GM23338 (cell line): ENCODE measurements at places on chromosomes 3 and 15. TPM values are rescaled to one million over a fixed set of nuclear protein-coding genes. Genes with fewer than 3 reads are reported as not detected.

- H3K36me3 ChIP-seq = no peaks in the 10 kb centered on the region
- H3K27me3 ChIP-seq = no peaks in the 10 kb centered on the region
- H3K4me3 ChIP-seq = no peak overlapping the region
- H3K27ac ChIP-seq = no peak overlapping the region
- peaks cover 12% of the 10 kb centered on the region; the same call in 1 of the 2 replicates for H3K4me1 ChIP-seq
These were observed 85.4 kb downstream of the HES1 start for GRCh38 chr3:194221336-194221735.

DNA sequence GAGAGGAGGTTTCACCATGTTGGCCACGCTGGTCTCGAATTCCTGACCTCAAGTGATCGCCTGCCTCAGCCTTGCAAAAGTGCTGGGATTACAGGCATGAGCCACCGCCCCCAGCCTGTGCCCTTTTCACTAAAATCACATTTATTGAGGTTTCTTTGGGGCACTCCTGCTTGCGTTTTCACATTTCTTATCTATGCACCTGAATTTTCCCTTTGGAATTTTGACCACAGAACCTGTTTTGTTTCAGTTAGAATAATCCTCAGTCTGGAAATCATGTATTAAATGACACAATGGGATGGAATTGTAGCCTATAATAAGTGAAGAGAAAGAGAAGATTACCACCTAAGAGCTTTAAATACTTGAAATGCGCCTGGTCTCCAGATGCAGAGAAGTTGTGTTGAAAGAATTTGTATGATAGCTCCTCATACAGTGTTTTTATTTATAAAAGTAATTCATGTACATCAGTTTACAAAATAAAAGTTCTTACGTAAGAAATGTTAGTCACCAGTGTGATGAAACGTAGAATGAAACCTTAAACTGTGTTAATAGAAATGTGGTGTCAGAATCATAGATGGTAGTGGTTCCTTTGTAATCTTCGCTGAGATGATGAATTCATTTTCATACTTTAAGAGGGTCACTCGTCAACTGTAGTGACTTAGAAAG, 107.0 kb downstream of the TCF12 start:
- 0 out of 2 replicates have a peak, but pooled peaks cover 6% of the 10 kb centered on the region for H3K4me1 ChIP-seq
- H3K27me3 ChIP-seq = no peaks in the 10 kb centered on the region
- DNase-seq = no peak

- no peak overlapping the region for H3K27ac ChIP-seq
- H3K27me3 ChIP-seq = peaks cover 32% of the 10 kb centered on the region
- no peak overlapping the region for H3K4me3 ChIP-seq
- no peaks in the 10 kb centered on the region for H3K4me1 ChIP-seq
- no peak for DNase-seq
These were observed 5.8 kb upstream of the WNT7A start for GRCh38 chr3:13885704-13886010.

DNA sequence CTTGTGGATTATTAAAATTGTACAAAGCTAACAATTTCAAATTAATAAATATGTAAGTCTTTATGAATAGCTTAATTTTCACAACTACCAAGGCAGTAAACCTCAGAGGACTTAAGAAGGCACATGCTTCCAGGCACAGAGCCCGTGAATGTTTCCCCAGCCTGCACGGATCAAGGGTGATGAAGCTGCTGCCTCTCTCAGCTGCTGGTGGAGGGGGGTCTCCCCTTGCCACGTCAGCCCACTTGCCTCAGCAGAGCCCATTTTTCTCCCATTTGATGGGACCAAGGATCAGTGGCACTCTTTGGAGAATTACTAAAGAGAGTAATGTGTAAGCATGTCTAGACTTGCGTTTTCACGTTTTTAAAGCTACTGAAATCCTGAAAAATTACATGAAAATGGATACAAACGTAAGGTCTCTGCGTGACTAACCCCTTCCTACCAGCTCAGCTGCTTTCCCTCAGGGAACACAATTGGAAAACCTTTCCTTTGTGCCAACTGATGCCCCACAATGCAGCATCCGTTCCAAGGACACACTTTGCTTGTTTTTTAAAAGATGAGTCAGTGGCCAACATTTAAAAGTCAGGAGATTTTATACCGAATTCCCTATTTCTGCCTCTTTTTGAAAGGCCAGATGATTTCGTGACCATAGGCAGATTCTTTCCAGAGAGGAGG, 494.1 kb downstream of the GABRG3 start:
- no peak for DNase-seq
- H3K27ac ChIP-seq = no peak overlapping the region
- no peaks in the 10 kb centered on the region for H3K4me1 ChIP-seq
- H3K27me3 ChIP-seq = no peaks in the 10 kb centered on the region
- no peaks in the 10 kb centered on the region for H3K36me3 ChIP-seq
- H3K4me3 ChIP-seq = no peak overlapping the region

GRCh38 chr3:62203152-62203551, 170.2 kb downstream of the FEZF2 start:
- no peaks in the 10 kb centered on the region for H3K27me3 ChIP-seq
- no peak overlapping the region for H3K4me3 ChIP-seq
- no peak for DNase-seq
- peaks cover 8% of the 10 kb centered on the region; the same call in 1 of the 2 replicates for H3K36me3 ChIP-seq

CCDC39 gene
- 0.52 TPM in 1 of 2 replicates, not detected in the other for total RNA-seq

- DNase-seq = no peak
- no peaks in the 10 kb centered on the region for H3K36me3 ChIP-seq
- H3K27ac ChIP-seq = no peak overlapping the region
These were observed 362.3 kb downstream of the NR2F2 start for GRCh38 chr15:96692826-96693225.

GRCh38 chr3:22907161-22907780, 295.9 kb upstream of the UBE2E2 start:
- no peaks in the 10 kb centered on the region for H3K36me3 ChIP-seq
- H3K27me3 ChIP-seq = no peaks in the 10 kb centered on the region
- DNase-seq = no peak
- no peak overlapping the region for H3K4me3 ChIP-seq
- no peak overlapping the region for H3K27ac ChIP-seq
- no peaks in the 10 kb centered on the region for H3K4me1 ChIP-seq

- H3K36me3 ChIP-seq = no peaks in the 10 kb centered on the region
- peak; percentile 86 for DNase-seq
- H3K4me1 ChIP-seq = peaks cover 33% of the 10 kb centered on the region
- H3K27me3 ChIP-seq = peaks cover 13% of the 10 kb centered on the region; the same call in 1 of the 2 replicates
- peak within 1 kb of the TSS; percentile 45 for H3K4me3 ChIP-seq
These were observed at the start of gene PRICKLE2 for GRCh38 chr3:64224826-64225610. PRICKLE2 (minus strand) TSS chr3:64225466; CDS start chr3:64198927, 26,539 bp downstream.

- no peaks in the 10 kb centered on the region for H3K36me3 ChIP-seq
- peaks cover 25% of the 10 kb centered on the region for H3K27me3 ChIP-seq
- no peak overlapping the region for H3K27ac ChIP-seq
- peak; percentile 42 for DNase-seq
- no peak overlapping the region for H3K4me3 ChIP-seq
These were observed 38.3 kb downstream of the CPN2 start for GRCh38 chr3:194312743-194313281.

DNA sequence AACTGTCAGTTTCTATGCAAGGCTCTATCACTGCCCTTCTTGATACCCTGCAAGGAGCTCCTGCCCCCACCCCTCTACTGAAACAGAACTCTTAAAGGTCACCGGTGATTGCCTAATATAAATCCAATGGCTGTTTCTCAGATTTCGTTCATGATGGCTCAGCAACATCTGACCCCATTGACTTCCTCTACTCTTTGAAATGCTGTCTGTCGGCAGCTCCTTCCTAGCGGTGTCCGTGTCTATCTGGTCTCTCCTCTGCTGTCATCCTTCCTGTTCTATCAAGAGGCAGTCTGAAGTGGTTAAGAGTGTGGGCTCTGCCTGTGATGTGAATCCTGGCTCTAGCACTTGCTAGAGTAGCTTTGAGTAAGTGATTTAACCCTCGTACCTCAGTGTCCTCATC, 5.5 kb downstream of the TMEM266 start:
- H3K27ac ChIP-seq = no peak overlapping the region
- H3K4me1 ChIP-seq = peaks cover 37% of the 10 kb centered on the region
- no peak overlapping the region for H3K4me3 ChIP-seq
- H3K27me3 ChIP-seq = peaks cover 14% of the 10 kb centered on the region

TTLL13 gene
- total RNA-seq = not detected in 2 replicates

GRCh38 chr15:94451466-94451865, 220.1 kb downstream of the MCTP2 start:
- no peaks in the 10 kb centered on the region for H3K27me3 ChIP-seq
- no peak overlapping the region for H3K4me3 ChIP-seq
- DNase-seq = no peak
- no peaks in the 10 kb centered on the region for H3K36me3 ChIP-seq
- no peak overlapping the region for H3K27ac ChIP-seq
- no peaks in the 10 kb centered on the region for H3K4me1 ChIP-seq

GRCh38 chr3:39456159-39456558, 11.3 kb upstream of the MOBP start:
- no peak overlapping the region for H3K27ac ChIP-seq
- H3K4me3 ChIP-seq = no peak overlapping the region
- H3K4me1 ChIP-seq = no peaks in the 10 kb centered on the region
- H3K36me3 ChIP-seq = no peaks in the 10 kb centered on the region
- DNase-seq = no peak

DNA sequence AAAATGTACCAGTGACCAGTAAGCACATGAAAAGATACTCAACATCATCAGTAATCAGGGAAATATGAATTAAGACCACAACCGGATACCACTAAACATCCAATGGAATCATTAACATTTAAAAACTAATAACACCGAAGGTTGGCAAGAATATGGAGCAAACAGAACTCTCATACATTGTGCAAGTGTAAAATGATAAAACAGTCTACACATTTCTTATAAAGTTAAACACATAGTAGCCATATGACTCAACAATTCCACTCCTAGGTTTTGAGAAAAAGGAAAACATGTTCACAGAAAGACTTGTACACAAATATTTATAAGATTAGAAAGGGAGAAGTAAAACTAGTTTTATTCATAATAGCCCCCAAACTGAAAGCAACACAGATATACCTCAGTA, 60.3 kb upstream of the SLCO2A1 start:
- no peaks in the 10 kb centered on the region for H3K27me3 ChIP-seq
- DNase-seq = no peak
- H3K4me3 ChIP-seq = no peak overlapping the region
- no peaks in the 10 kb centered on the region for H3K4me1 ChIP-seq

DNA sequence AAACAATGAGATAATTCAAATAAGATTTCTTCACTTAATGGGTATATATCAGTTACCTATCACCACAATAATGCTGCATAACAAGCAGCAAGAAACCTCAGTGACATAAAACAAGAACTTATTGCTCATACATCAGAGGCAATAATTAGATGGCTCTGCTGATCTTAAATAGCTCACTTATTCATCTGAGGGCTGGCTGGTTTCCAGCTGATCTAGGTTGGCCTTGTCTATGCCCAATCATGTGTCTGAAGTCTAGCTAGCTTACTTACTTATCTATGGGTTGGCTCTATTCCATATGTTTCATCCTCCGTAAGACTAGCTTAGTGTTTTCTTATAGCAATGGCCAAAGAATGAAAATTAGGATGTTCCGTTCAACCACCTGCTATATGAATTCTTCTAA, 109.4 kb upstream of the AGTR1 start:
- H3K27me3 ChIP-seq = no peaks in the 10 kb centered on the region
- no peak overlapping the region for H3K27ac ChIP-seq
- DNase-seq = no peak
- no peaks in the 10 kb centered on the region for H3K4me1 ChIP-seq

- no peak for DNase-seq
- H3K36me3 ChIP-seq = no peaks in the 10 kb centered on the region
- H3K27me3 ChIP-seq = no peaks in the 10 kb centered on the region
- no peak overlapping the region for H3K4me3 ChIP-seq
These were observed 13.2 kb upstream of the MITF start for GRCh38 chr3:69725994-69726571.

RTP3 gene
- 0.97 TPM in 1 of 2 replicates, not detected in the other for total RNA-seq

DNA sequence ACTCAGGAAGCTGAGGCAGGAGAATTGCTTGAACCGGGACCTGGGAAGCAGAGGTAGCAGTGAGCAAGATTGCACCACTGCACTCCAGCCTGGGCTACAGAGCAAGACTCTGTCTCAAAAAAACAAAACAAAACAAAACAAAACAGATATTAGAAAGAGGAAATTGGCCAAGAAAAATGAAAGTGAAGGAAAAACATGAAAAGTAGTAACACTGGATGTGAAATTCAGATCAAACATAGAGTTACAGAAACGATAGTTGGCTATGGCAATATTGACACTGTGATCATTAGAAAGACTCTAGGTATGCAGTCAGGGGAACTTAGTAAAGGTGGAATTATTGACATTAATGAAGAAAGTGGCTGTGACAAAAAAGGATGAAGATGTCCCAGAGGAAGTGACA, 13.2 kb upstream of the TIPARP start:
- no peaks in the 10 kb centered on the region for H3K27me3 ChIP-seq
- DNase-seq = no peak
- peaks cover 8% of the 10 kb centered on the region; the same call in 1 of the 2 replicates for H3K4me1 ChIP-seq

CCDC66 gene
- 20.1 and 26.9 TPM in 2 replicates for total RNA-seq

DNA sequence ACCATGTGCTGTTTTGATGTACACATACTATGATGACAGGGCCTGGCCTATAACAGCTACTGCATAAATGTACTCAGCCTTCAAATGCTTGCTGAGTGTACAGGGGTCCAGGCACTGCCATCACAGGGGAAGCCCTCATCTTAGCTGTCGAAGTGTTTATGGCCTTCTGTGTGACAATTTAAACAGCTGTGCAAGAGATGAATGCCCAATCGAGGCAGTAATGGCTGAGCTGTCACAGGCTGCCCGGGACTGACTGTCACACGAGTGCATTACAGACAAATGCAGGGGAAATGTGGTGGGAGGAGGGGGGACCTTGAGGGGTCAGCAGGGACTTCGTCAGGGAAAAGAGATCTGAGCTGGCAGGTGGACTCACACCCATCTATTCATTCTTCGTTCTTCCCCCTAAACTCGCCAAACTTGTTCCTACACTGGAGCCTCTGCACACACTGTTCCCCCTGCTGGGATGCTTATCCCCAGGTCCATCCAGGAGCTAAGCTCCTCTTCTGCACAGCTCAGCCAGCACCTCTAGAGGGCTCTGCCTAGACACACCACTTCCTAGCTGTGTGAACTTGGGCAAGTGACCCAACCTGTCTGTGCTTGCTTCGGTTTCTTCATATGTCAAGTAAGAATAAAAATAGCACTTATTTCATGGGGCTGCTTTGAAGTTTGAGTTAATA, 156.2 kb upstream of the IQSEC1 start:
- H3K36me3 ChIP-seq = no peaks in the 10 kb centered on the region
- peak; percentile 87 for DNase-seq

SST gene
- not detected in 2 replicates for total RNA-seq

- DNase-seq = peak; percentile 62
- H3K27ac ChIP-seq = no peak overlapping the region
- peaks cover 100% of the 10 kb centered on the region for H3K27me3 ChIP-seq
- H3K4me3 ChIP-seq = no peak overlapping the region
These were observed 5.6 kb downstream of the PRTG start for GRCh38 chr15:55737373-55737772.

GRCh38 chr15:99445272-99445850, 120.4 kb upstream of the MEF2A start:
- no peaks in the 10 kb centered on the region for H3K4me1 ChIP-seq
- H3K27ac ChIP-seq = no peak overlapping the region
- no peak overlapping the region for H3K4me3 ChIP-seq

DNA sequence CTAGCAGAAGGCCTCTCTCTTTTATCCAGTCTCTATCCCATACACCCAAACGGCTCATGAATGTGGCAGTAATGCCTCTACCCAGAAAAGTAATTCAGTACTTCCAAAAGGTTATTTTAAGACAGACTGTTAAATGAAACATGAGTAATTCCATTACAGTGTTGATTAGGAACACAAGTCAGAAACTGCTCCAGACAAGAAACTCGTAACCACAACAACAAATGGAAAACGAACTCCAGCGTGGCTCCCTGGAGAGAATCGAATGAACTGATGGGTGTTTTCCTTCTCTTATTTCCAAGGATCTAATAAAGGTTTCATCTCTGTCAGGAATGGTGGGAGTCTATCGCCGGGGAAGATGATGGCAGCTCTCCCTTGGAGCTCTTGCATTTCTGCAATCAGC, 228.4 kb downstream of the MAGI1 start:
- H3K36me3 ChIP-seq = no peaks in the 10 kb centered on the region
- DNase-seq = no peak
- no peak overlapping the region for H3K27ac ChIP-seq
- H3K27me3 ChIP-seq = no peaks in the 10 kb centered on the region
- H3K4me1 ChIP-seq = peaks cover 30% of the 10 kb centered on the region
